NCI-H187 (cell line): ENCODE measurements at places on chromosomes 3 and 15.

DNA sequence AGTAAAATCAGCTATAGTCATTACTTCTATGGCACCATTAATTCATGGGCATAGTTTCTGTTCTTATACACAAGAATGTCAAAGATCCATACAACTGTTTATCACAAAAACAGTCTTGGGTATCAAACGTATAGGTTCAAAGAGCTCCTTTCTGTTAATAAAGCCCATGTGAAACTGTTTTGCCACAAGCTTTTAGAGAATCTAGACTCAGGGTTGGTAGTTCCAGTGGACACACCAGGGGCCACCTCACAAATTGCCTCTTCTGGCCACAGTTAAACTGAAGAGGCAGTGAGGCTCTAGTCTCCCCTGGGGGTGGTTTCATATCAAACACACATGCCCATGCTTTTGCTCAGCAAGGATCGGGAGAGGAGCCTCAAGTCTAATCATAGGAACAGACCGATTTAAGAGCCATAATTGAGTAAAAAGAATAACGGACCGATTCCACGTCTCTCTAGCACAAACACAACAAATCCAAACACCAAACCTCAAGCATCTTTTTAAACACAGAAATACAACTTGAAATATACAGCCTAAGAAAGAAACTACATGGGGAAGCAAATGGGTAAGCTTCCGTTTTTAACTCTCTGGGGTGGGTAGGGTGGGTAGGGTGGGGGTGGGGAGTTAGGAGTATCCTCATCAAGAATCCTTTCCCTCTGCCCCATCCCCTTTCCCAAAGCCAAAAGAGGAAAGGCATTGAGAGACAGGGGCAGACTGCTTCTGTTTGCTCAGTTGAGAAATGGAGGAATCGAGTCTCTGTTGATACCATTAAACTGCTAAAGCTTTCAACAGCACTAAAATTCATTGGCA is 443.3 kb downstream of the MAGI1 start:
- no peak for DNase-seq

DNA sequence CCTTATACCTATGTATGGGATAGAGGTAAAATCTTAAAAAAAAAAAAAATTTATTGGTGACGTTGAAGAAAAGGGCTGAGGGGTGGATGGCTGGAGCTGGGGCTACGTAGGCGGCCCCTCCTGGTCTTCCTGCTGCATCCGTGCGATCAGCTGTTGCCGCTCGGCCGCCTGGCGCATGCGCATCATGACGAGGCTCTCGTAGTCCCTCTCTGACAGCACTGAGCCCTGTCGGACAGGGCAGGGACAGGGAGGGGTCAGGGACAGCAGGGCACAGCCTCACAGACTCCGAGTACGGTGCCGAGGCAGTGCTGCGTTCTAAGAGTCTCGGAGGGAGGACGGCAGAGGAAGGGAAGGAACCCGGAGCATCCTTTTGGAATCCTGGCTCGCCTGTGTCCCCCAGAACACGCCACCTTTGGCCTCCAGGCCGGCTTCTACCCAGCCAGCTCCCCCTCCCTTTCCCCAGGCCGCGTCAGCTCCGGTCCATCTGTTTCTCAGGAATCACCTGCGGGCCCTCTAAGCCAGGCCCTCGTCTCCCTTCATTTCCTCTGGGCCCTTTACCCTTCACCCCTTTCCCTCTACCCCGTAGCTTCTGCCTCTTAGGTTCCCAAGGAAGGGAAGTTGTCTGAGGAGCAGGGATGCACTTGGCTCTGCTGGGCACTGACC is 1.8 kb upstream of the C15orf62 start:
- DNase-seq = no peak

GRCh38 chr15:40234783-40235182 is 4.1 kb upstream of the PAK6 start:
- no peak for DNase-seq

DNA sequence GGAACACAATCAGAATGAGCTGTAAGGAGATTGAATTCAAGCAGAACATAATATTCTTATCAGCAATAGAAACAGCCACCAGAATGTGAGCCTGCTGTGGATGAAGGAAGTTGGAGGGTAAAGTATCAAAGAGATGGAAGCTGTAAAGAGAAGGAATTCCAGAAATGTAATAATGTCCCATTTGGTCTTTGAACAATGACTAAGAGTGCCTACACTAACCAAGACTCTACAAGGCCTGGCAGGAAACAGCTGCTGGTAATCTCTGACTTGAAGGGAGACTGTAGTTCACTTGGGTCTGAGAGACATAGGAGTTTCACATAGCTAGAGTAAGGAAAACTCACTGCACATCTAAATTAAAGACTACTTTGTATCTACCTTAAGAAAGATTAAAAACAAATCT is 1176.0 kb upstream of the ALCAM start:
- DNase-seq = no peak

DNA sequence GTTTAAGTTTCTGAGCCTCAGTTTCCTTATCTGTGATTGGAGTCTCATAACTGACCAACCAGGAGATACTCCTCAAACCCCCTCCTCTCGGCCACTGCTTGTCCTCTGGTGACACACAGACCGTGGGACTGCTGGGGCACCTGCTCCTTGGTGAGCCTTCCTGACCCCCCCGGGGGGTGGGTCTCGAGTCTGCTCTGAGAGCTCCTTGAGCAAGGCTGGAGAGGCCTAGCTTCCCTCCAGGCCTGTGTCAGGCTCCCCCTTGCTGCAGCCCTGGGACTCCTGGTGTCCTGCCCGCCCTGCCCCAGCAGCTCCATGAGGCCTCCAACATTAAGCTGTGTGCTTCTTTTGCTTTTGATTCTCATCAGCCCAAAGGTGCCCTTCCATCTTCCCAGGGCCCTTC is 27.7 kb downstream of the SRPRB start:
- DNase-seq = no peak

GRCh38 chr15:82810061-82810889 is 847 bp downstream of the WHAMM start:
- no peak for DNase-seq

- DNase-seq = no peak
Measured at GRCh38 chr15:28904003-28904402, 18.2 kb downstream of the APBA2 start.

GRCh38 chr3:179688850-179689249 is 36.0 kb downstream of the USP13 start:
- DNase-seq = no peak

- no peak for DNase-seq
Measured at GRCh38 chr3:168990134-168990533, 673.4 kb downstream of the MECOM start.

DNA sequence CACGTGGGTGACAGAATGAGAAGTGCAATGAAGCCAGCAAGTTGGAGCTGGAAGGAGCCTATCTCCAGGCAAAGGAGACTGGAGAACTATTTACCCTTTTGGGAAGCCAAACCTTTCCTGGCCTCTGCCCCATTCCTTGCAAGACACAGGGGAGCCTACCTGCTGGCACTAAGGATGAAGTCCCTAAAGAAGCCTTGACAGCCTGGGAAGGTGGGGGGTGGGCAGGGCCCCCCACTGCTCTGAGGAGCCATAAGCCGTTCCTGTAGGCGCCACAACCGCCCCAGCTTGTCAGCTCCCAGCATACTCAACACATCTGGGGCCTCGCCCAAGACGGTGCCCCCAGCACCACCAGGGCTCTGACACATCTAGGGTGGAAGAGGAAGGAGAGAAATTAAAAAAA is 5.5 kb downstream of the CDAN1 start:
- DNase-seq = no peak

DNA sequence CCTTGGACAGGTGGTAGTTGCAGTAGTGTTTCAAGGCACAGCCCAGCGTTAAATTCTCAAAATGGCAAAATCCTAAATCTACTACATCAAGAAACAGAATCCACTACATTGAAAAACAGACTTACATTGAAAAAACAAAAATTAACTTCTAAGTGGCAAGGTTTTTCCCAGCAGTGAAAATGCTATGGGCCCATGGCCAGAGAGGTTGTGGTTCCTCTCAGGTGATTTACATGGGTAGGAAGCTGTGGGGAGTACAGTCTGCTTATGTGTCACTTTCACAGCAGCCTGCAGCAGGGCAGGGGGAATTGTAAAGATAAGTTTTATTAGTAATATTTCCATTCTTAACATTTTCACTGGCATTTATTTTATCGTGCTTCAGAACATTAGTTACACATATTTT is 24.9 kb downstream of the TTC14 start:
- no peak for DNase-seq

DNA sequence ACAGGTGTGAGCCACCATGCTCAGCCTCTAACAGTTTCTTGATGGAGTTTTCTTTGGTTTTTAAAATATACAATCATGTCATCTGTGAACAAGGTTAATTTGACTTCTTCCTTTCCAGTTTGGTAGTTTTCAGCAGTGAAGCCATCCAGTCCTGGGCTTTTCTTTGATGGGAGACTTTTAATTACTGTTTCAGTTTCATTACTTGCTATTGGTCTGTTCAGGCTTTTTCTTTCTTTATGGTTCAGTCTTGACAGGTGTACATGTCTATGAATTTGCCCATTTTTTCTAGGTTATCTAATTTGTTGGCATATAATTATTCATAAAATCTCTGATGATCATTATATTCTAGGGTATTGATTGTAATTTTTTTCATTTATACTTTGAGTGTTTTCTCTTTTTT is 36.8 kb downstream of the PFN2 start:
- no peak for DNase-seq

DNA sequence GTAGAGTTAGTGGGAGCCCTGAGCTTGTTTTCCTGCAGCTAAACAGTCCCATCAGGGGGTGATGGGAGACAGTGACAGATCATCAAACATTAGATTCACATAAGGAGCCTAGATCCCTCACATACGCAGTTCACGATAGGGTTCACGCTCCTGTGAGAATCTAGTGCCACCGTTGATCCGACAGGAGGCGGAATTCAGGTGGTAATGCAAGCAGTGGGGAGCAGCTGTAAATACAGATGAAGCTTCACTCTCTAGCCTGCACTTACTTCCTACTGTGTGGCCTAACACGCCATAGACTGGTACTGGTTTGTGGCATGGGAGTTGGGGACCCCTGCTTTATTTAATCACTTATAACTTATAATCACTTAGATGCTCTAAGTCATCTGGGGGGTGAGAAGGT is 179.1 kb downstream of the AKAP13 start:
- DNase-seq = no peak

DNA sequence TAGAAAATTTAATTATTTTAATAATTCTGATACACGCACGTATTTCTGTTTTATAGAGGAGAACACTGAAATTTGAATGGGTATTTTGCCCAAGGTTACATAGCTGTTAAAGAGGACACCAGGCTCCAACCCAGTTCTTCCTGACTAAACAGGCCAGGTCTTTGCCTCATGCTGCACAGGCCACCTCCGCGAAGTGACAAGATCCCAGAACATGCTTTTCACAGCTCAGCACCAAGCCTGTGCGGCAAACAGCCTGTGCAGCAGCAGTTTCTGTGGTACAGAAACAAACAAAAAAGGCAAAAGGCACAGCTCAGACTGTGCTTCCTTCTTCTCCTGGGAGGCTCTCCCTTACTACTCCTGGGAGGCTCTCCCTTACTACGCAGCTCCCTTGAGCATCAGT is 6.5 kb downstream of the FOXL2 start:
- DNase-seq = no peak

DNA sequence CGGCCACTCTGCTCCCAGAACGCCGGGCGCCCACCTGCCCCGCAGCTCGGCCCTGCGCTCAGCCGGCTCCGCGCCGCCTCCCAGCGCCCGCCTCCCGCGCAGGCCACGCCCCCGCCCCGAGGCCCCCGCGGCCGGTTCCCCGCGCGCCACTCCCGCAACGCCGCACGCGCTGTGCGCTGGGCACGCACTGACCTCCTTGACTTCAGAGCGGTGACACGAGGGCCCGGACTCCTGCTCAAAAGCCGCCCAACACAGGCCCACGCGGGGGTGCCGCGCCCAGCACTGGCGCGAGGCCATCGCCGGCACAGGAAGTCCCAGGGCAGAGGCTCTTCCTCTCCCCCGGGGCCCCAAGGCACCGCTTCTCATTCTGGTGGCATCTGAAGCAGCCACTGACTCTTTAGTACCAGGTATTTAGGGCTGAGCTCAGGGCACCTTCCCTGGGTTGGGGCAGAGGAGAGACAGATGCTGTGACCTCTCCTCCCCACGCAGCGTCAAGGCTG is 12.4 kb downstream of the TNK2 start:
- DNase-seq = no peak

GRCh38 chr3:141811348-141811747 is 48.1 kb downstream of the GRK7 start:
- DNase-seq = no peak

GRCh38 chr3:188126276-188126675 is 27.7 kb upstream of the LPP start:
- DNase-seq = no peak

- DNase-seq = no peak
Measured at GRCh38 chr3:75049533-75049932, 435.1 kb upstream of the CNTN3 start.

- no peak for DNase-seq
Measured at GRCh38 chr15:95295363-95295762, 1035.1 kb upstream of the NR2F2 start.

- no peak for DNase-seq
Measured at GRCh38 chr3:170697131-170697530, 111.3 kb upstream of the SLC7A14 start.

DNA sequence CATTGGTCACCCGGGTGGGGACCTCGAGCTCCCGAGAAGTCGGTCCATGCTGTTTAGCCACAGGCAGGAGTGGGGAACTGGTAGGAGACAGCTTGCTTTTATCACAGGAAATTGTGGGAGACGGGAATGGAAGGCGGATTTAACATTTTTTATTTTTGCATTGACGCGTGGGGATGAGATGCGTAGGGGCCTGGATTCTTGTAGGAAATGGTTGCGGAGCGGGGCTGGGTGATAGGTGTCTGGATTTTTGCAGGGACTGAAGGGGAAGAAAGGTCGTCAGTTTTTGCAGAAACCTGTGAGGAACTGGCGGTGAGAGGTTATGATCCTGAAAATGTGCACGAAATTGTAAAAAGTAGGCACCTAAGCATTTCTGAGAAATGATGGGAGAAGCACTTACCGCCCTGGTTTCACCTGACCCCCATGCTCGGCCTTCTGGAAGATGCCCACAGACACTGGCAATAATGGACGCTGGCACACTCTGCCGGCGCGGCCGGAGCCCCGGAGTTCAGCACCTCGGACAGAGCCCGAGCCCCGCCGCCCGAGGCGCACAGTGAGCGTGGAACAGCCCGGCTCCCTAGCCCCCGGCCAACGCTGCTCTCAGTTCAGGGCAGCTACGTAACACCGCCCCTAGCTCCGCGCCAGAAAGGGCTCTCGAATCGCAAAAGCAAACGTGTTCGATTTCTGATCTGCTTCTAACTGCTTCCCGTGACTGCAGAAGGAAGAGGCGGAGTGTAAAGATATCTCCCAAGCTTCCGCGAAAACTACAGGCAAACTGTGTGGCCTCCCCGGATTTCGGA is 928 bp downstream of the ANKRD34C start:
- DNase-seq = no peak

GRCh38 chr15:78695046-78695671 is 54.1 kb upstream of the CHRNB4 start:
- no peak for DNase-seq

DNA sequence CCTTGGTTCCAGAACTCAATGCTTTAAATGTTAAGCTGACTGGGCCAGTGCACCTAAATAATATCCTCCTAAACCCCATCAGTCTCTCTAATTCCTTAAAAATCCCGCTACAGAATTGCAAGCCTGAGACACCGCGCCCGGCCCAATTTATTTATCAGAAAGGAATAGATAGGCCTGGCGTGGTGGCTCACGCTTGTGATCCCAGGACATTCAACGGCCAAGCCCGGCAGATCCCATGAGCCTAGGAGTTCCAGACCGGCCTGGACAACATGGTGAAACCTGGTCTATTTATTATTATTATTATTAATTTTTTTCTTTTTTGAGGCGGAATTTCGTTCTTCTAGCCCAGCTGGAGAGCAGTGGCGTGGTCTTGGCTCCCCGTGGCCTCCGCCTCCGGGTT is 28.0 kb upstream of the TUBGCP5 start:
- DNase-seq = no peak
